ENCODE measurements at places on chromosomes 4 and X. TPM values are rescaled to one million over a fixed set of nuclear protein-coding genes. Genes with fewer than 3 reads are reported as not detected.

The TGIF2LX gene
- not detected for total RNA-seq

DNA sequence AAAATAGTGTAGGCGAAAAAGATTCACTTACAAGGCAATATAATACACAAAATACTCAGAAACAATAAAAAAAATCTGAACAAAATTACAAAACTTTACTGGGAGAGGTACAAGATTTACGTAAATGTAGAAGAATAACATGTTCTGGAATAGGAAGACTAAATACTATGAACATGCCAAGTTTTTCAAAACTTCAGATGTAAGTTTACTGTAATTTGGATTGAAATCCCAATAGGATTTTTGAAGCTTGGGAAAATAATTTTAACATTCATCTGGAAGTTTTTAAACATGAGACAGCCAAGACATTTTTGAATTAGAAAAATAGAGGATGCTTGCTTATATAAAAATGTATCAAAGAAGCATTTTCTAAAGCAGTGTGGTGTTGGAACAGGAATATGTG is 30.5 kb upstream of the CT83 start:
- DNase-seq = no peak
- no peak overlapping the region for H3K27ac ChIP-seq
- no peaks in the 10 kb centered on the region for H3K36me3 ChIP-seq
- no peaks in the 10 kb centered on the region for H3K4me1 ChIP-seq

DNA sequence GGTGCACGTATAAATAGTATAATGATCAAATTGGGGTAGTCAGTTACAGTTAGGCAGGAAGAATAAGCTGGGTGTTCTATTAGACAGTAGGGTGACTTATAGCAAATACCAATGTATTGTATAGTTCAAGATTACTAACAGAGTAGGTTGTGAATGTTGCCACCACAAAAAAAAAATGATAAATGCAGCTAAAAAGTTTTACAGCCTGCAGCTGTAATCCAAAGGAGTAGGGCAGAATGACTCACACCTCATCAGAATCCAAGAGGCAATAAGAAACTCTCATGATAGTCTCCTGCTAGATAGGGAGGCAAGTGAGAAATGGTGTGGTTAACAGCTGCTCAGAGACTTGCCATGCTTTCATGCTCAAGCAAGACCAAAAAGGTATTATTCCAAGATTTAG is 19.6 kb upstream of the TCEAL4 start:
- H3K36me3 ChIP-seq = no peaks in the 10 kb centered on the region
- H3K4me1 ChIP-seq = no peaks in the 10 kb centered on the region
- DNase-seq = no peak

GRCh38 chr4:86106475-86106874 is 253.4 kb downstream of the MAPK10 start:
- H3K36me3 ChIP-seq = no peaks in the 10 kb centered on the region
- H3K4me3 ChIP-seq = no peak overlapping the region
- no peaks in the 10 kb centered on the region for H3K27me3 ChIP-seq
- DNase-seq = no peak
- no peak overlapping the region for H3K27ac ChIP-seq

DNA sequence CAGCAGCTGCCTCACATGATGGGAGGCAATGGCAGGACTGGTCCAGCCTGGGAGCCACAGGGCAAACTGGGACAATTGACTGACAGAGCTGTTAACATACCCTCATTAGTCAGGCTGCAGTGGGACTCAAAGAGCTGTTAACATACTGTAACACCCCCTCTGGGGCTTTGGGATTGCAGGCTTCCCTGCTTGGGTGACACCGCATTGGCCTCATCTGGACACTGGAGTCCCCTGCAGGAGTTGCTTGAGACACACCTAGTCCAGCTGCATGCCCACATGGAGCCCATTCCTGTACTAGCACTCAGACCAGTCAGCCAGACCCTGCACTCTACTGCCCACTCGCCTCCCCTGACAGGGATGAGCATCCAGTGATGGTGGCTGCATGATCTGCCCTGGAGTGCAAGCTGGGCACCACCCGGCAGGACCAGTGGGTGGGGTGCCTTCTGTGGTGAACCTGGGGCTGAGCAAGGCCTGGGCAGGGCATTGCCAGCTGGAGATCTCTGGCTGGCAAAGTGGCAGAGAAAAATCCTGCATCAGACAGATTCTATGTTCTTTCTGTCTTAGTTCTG is 138.8 kb downstream of the DTHD1 start:
- no peaks in the 10 kb centered on the region for H3K27me3 ChIP-seq
- H3K27ac ChIP-seq = no peak overlapping the region
- H3K4me1 ChIP-seq = no peaks in the 10 kb centered on the region
- no peaks in the 10 kb centered on the region for H3K36me3 ChIP-seq
- DNase-seq = no peak
- H3K4me3 ChIP-seq = no peak overlapping the region

The MUC7 gene
- total RNA-seq = not detected

DNA sequence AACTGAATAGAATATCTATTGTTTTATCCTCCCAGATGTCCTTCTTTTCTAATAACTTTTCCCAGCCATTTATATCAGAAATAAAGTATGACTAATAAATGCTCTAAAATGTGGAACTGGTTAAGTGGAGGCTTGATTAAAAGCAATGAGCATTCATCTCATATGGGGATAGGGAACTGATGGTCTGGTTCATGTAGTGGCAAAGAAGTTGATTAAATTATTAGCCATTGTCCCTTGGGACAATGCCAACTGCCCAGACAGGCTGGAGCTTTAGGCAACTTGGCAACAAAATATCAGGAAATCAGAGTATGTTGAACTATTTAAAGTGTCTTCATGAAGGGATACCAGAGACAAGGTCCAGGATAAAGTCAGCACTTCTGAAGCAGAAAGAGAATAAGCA is 24.2 kb downstream of the TRO start:
- no peak for DNase-seq
- no peaks in the 10 kb centered on the region for H3K27me3 ChIP-seq
- no peak overlapping the region for H3K27ac ChIP-seq
- no peak overlapping the region for H3K4me3 ChIP-seq
- H3K36me3 ChIP-seq = peaks cover 9% of the 10 kb centered on the region
- no peaks in the 10 kb centered on the region for H3K4me1 ChIP-seq

DNA sequence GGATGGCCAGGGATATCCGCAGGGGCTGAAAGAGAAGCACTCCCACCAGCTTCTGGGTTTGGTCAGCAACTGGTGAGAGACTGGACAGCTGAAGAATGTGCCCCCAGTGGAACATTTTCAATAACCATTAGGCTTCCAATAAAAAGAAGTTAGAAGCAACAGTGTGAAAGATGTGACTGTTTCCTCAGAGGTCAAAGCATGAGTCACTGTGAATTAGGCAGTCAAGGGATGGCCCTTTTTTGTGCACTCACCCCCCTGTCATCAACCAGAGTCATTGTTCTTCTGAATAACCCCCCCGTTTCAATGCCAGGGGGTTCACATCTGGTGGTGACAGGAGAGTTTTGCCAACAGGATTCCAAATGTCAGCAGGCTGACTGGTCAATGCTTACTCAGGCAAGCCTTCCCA is 74.6 kb upstream of the SH3RF1 start:
- no peak overlapping the region for H3K27ac ChIP-seq
- no peak overlapping the region for H3K4me3 ChIP-seq
- no peak for DNase-seq
- no peaks in the 10 kb centered on the region for H3K36me3 ChIP-seq

GRCh38 chr4:150167054-150167453 is 88.8 kb downstream of the DCLK2 start:
- no peak for DNase-seq
- no peak overlapping the region for H3K4me3 ChIP-seq
- H3K27ac ChIP-seq = no peak overlapping the region

The REELD1 gene
- total RNA-seq = not detected

DNA sequence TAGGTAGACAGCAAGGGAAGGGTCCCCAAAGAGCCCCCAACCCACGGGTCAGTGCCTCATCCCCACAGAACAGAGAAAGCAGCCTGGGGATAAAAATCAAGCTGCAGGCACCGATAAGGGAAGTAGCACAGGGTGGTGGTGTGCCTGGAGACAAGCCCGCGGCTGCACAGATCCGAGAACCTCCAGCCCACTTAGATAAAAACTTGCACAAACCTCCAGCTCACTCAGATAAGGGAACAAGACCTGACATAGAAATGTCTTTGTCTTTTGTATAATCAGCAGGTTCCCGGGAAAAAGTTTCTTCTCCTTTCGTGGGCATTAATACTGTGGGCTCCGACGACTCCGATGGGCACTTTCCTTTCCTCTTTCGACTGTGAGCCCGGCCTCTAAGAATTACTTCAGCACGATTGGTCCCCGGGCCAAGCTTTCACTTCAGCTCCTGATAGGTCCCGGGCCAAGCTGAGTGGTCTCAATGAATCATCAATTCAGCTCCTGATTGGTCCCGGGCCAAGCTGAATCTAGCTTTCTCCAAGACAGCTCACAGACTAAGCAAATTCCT is 32.4 kb downstream of the PRDX4 start:
- no peaks in the 10 kb centered on the region for H3K4me1 ChIP-seq
- no peak overlapping the region for H3K27ac ChIP-seq
- DNase-seq = no peak

DNA sequence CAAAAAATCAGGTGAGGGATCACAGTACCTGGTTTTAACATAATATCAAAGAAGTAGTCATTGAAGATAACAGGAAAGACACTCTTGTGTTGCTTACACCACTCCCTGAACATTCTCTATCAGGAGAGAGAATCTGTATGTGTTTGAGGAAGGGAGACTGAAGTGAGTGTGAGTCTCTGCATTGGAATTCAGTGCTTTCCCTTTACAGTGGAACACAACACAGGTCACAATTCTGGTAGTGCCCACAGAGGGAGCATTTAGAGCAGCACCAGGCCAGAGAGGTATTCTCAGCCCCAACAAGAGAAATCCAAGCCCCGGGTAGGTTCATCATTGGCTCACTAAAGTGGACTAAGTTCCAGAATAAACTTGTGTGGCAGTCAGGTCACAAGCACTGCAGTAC is 64.7 kb upstream of the UBQLN2 start:
- H3K27me3 ChIP-seq = no peaks in the 10 kb centered on the region
- no peak for DNase-seq
- no peak overlapping the region for H3K4me3 ChIP-seq
- no peak overlapping the region for H3K27ac ChIP-seq
- H3K4me1 ChIP-seq = no peaks in the 10 kb centered on the region
- no peaks in the 10 kb centered on the region for H3K36me3 ChIP-seq

DNA sequence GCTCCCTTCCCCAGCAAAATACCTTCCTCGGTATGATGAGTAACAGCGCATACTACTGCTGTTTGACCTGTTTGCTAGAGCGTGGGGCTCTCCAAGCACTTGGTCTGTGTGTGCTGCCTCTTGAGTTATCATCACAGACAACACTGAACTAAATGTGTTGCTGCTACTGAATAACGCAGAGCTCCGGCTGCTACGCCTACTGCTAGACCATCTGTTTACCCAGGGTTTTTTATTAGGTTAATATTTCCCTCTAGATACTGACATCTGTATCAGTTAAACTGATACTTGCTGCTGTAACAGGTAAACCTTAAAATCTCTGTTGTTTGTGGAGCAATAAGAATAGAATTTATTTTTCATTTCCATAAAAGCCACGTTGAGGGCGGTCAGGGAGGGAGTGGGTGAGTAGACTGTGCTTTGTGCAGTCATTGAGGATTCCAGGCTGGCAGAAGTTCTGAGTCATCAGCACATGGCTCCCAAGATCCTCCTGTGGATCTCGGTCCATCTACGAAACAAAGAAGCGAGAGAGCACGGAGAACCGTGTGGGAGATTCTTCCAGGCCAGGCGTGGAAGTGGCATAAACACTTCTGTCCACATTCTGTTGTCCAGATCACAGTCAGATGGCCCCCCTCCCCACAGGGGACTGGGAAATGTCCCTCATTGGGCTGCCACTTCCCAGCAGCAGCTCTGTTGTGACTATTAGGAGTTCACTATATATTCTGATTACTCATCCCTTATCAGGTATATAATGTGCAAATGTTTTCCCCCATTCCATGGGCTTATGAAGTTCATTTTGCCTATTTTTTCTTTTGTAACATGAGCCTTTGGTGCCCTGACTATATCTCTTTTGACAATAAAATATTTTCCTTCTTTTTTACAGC is 14.1 kb downstream of the GRK4 start:
- H3K27ac ChIP-seq = no peak overlapping the region
- peaks cover 1% of the 10 kb centered on the region for H3K36me3 ChIP-seq
- no peaks in the 10 kb centered on the region for H3K4me1 ChIP-seq
- DNase-seq = no peak
- H3K27me3 ChIP-seq = no peaks in the 10 kb centered on the region

DNA sequence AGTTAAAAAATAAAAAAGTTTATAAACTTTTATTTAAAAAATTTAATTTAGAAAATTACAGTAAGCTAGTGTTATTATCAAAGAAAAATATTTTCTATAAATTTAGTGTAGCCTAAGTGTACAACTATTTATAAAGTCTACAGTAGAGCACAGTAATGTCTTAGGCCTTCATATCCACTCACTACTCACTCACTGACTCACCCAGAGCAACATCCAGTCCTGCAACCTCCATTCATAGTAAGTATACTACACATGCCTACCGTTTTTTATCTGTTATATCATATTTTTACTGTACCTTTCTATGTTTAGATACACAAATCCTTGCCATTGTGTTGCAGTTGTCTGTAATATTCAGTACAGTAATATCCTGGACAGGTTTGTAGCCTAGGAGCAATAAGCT is 129.0 kb upstream of the FAM47B start:
- H3K27ac ChIP-seq = no peak overlapping the region
- no peak overlapping the region for H3K4me3 ChIP-seq
- H3K27me3 ChIP-seq = no peaks in the 10 kb centered on the region
- H3K36me3 ChIP-seq = no peaks in the 10 kb centered on the region
- DNase-seq = no peak

The PROM1 gene
- total RNA-seq = 3.8 TPM

GRCh38 chr4:182400081-182400480 is 156.9 kb downstream of the TENM3 start:
- no peaks in the 10 kb centered on the region for H3K4me1 ChIP-seq
- DNase-seq = no peak
- no peaks in the 10 kb centered on the region for H3K27me3 ChIP-seq
- H3K36me3 ChIP-seq = no peaks in the 10 kb centered on the region
- H3K27ac ChIP-seq = no peak overlapping the region

DNA sequence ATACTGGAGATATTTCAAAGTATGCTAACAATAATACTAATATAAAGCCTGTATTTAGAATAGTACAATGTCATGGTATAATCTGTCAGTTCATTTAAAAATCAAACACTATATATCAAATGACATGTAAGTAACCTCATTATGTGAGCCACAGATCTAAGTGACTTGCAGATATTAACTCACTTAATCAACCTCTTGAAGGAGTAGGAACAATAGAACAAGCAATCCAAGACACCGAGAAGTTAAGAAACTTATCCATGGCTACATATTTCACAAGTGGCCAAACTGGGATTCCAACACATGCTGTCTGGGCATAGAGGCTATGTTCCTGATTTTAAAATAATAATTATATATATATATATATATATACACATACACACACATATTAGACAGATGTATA is 554.0 kb downstream of the ARAP2 start:
- no peaks in the 10 kb centered on the region for H3K27me3 ChIP-seq
- H3K4me3 ChIP-seq = no peak overlapping the region
- no peak overlapping the region for H3K27ac ChIP-seq
- no peaks in the 10 kb centered on the region for H3K36me3 ChIP-seq
- DNase-seq = no peak

Data from liver (tissue), 10 donors.